ENCODE measurements at places on chromosomes 3 and 15. TPM values are rescaled to one million over a fixed set of nuclear protein-coding genes. Genes with fewer than 3 reads are reported as not detected.
A peak's percentile ranks its signal among the peaks of the same experiment; 100 is the strongest.

DNA sequence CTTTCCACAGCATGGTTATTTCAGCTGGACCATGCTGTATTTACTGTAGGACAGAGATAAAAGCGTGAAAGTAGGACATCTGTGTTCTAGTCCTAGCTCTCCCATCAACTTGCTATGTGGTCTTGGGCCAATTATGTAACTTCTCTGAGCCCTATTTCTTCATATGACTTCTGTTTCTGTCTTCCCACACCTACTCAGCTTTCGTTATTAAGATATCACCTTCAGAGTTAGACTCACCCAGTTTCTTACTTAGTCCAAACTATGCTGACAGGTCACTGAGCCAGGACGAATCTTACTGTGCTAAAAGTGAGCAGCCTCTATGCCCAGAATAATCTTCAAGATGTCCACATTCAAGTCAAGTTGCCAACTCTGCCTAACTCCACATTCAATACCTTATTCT is 283.7 kb downstream of the IL5RA start:
- no peaks in the 10 kb centered on the region for H3K4me1 ChIP-seq
- no peak overlapping the region for H3K27ac ChIP-seq
- no peak for DNase-seq
- H3K4me3 ChIP-seq = no peak overlapping the region

DNA sequence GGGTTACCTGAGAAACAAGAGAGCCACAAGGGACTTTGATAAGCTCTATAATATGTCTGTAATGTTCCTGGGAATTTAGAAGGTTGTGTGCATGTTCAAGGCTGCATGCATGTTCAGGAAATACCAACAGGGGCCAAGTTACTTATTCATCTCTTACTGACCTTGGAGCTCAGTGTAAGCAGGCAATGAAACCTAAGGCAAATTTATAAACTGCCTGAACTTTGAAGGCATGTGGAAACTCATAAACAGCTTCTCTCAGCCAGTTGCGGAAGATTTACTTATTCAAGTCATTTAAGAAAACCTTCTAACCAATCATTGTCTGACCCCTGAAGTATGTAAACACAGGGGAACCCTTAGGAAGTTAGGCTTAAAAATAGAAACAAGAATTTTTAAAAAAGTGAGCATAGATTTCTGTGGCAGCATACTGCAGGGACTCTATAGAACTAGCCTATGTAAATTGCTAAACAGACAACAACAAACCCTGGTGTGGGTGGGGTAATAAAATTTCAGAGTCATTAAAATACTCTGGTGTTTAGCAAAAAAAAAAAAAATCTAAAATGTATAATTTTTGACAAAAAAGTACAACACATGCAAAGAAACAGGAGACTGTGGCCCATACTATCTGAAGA is 57.2 kb downstream of the SLC15A2 start:
- DNase-seq = no peak
- H3K4me3 ChIP-seq = no peak overlapping the region
- H3K27ac ChIP-seq = no peak overlapping the region
- H3K27me3 ChIP-seq = no peaks in the 10 kb centered on the region

- H3K27ac ChIP-seq = no peak overlapping the region
- H3K36me3 ChIP-seq = peaks cover 5% of the 10 kb centered on the region
- peaks cover 75% of the 10 kb centered on the region for H3K4me1 ChIP-seq
- no peaks in the 10 kb centered on the region for H3K27me3 ChIP-seq
Measured at GRCh38 chr3:72383230-72383629, 465.0 kb downstream of the SHQ1 start.

DNA sequence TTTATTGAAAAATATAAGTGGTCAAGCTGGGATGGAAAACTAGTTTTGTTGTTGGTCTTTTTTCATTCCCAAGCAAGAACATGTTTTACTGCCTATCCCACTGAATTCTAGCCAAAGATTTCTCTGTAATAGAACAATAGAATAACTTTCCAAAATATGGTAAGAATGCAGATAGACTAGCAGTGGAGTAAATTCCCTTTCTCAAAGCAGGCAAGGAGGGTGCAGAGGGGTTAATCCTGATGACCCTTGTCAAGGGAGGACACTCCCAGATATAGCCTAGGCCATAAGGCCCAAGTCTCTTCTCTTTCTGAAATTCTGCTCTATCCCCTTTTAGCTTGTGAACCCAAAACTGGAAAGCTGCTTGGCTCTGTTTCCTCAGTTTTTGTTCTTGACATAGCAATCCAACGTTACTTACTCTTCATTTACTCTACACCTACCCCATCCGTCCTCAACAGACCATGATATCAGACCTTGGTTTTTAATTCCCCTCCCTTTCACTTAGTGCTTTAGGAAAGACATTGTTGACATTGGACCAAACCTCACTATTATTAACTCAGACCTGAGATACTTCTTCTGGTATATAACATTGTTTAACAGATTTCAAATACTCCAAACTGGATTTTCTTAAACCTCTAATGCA is 453.6 kb upstream of the THBS1 start:
- no peak overlapping the region for H3K4me3 ChIP-seq
- no peak for DNase-seq

DNA sequence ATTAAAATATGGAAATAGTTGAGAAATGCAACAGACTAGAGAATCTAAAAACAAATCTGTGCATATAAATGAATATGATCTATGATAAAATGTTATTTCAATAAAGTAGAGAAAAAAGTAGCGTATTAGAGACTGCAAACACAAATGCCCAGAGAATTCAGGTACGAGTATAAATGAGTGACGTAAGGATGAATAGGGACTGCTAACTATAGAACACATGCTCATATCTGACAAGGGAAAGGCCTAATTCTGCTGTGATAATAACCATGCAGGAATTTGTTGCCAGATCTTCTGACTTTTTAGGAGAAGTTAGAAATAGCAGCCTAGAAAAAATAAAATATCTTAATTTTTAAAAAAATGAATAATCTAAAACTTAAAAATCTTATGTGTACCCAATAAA is 73.1 kb downstream of the ESYT3 start:
- no peaks in the 10 kb centered on the region for H3K36me3 ChIP-seq
- no peak overlapping the region for H3K27ac ChIP-seq
- H3K4me3 ChIP-seq = no peak overlapping the region
- no peaks in the 10 kb centered on the region for H3K27me3 ChIP-seq
- H3K4me1 ChIP-seq = no peaks in the 10 kb centered on the region

DNA sequence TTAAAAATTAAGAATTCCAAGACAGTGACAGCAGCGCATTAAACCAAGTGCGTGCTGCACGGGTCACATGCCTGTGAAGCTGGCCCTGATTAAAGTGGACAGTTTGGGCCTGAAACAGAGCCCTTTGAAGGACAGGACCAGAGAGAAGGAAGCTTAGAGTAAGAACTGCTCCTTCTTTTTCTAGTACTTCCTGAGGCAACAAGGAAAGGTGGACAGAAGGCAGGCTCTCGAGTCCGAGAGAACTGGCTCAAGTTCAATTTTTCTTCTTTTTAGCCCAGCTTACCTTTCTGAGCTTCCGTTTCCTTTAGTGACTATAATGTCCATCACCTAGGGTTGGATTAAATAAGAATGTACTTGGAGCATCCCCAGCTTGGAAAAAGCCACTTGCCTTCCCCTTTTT is 26.9 kb downstream of the ANP32A start:
- peak overlapping the region; percentile 91 for H3K27ac ChIP-seq
- H3K4me3 ChIP-seq = no peak overlapping the region
- H3K36me3 ChIP-seq = no peaks in the 10 kb centered on the region
- DNase-seq = no peak
- peaks cover 87% of the 10 kb centered on the region for H3K4me1 ChIP-seq
- H3K27me3 ChIP-seq = no peaks in the 10 kb centered on the region

DNA sequence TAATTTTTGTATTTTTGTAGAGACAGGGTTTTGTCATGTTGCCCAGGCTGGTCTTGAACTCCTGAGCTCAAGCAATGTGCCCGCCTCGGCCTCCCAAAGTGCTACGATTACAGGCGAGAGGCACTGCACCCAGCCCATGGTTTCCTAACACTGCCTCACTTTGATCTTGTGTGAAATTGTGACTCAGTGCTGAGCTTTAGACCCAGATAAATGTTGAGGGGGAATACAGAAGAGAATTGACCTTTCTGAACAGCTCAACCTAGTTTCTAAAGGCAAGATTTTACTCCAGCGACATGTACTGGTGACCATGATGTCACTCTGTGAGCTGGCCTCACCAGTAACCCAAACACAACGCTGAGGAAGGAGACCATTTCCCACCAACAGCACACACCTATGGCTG is 73.5 kb downstream of the ATP1B3 start:
- no peak for DNase-seq
- no peak overlapping the region for H3K27ac ChIP-seq
- H3K4me1 ChIP-seq = no peaks in the 10 kb centered on the region
- H3K36me3 ChIP-seq = peaks cover 8% of the 10 kb centered on the region

DNA sequence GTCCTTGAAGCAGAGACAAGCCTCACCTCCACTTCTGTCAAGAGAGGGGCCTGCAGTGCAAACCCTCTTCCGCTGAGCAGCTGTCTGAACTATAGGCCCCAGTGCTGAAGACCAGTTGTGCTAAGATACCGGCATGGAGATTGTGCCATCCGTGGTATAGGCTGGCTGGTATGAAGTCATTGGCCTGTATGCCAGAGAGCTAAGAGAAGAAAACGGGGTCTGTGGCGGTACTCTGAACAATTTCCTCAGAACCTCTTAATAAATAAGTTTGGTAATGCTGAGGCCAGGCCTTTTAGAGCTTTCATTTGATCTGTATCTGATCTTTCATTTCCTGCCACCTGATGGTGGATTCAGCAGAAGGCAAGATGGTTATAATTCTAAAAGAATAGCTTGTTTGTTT is 123.0 kb downstream of the LRIG1 start:
- H3K36me3 ChIP-seq = peaks cover 2% of the 10 kb centered on the region
- H3K4me1 ChIP-seq = peaks cover 8% of the 10 kb centered on the region
- no peak overlapping the region for H3K27ac ChIP-seq
- H3K4me3 ChIP-seq = no peak overlapping the region

DNA sequence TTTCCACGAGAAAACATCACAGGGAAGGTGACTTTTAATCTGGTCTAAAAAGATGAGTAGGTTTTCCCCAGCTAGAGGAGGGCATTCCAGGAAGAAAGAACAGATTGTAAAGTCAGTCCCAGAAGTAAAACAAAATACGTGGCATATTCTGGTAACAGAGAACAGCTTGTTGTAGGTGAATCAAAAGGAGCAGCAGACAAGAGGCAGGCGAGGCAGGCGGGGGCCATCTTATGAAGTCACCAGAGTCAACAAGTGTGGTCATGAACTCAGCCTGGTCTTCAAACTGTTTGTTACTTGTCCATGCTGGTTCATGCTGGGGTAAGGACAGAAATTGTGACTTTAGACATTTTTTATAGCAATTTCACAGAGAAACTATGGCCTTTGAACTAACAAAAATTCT is 4.0 kb upstream of the POPDC2 start:
- H3K36me3 ChIP-seq = no peaks in the 10 kb centered on the region
- no peak for DNase-seq
- H3K4me3 ChIP-seq = no peak overlapping the region
- H3K4me1 ChIP-seq = peaks cover 45% of the 10 kb centered on the region
- no peaks in the 10 kb centered on the region for H3K27me3 ChIP-seq

- H3K4me3 ChIP-seq = no peak overlapping the region
- no peaks in the 10 kb centered on the region for H3K27me3 ChIP-seq
- DNase-seq = no peak
- no peaks in the 10 kb centered on the region for H3K4me1 ChIP-seq
- H3K36me3 ChIP-seq = no peaks in the 10 kb centered on the region
Measured at GRCh38 chr3:18345015-18345367, 80.1 kb downstream of the SATB1 start.

DNA sequence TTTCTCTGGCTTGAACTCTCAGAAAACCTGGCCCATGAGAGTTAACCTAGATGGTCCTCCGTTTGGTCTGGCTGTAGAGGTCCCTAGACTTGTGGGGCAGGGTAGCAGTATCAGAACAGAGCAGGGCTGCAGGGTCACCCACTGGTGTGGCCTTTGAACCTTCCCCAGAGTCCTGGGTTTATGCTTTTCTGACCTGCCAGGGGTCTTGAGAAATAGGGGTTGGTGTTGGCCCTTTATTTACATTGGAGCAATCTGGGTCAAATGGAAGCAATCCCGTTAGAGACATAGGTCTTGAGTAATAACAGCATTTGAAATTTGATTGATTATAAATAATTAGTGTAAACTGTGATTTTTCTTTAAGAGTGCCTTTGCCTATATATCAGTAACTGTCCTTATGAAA is 23.8 kb downstream of the DLEC1 start:
- H3K4me3 ChIP-seq = no peak overlapping the region
- DNase-seq = no peak
- no peaks in the 10 kb centered on the region for H3K4me1 ChIP-seq
- no peak overlapping the region for H3K27ac ChIP-seq
- H3K27me3 ChIP-seq = no peaks in the 10 kb centered on the region
- no peaks in the 10 kb centered on the region for H3K36me3 ChIP-seq

DNA sequence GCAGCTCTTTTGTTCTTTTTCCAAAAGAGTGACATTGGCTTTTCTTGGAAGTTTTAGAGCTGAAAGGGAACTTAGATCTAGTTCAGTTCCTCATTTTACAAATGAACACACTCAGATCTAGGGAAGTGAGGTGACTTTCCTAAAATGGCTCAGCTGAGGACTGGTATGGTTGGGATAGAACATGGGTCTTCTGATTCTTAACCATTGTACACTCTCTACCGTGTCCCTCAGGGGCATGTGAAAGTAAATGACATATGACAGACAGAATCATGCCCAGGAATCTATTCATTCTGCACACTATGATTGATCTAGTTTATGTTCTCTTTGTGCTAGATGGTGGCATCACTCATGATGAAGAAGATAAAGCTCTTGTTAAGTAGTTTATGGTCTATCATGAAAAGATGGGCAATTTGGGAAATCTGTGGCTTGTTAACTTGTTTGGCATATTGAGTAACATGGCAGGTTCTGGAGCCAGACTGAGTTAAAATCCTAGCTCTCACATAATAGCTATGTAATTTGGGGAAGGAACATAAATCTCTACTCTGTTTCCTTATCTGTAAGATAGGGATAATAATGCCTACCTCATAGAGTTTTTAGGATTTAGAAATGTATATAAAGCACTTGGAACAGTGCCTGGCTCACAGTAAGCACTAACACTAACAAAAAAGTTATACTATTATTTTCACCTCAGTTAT is 30.9 kb downstream of the UBE2E1 start:
- H3K27ac ChIP-seq = peak overlapping the region; percentile 27
- DNase-seq = no peak
- no peak overlapping the region for H3K4me3 ChIP-seq
- no peaks in the 10 kb centered on the region for H3K27me3 ChIP-seq
- no peaks in the 10 kb centered on the region for H3K36me3 ChIP-seq

Gene TMEM108
- 1.1 TPM for total RNA-seq

Gene CLASP2
- total RNA-seq = 55.2 TPM

Gene GOLGA8G
- total RNA-seq = not detected

Gene CSPG4
- total RNA-seq = 38.2 TPM

Gene IL20RB
- 0.38 TPM for total RNA-seq

Gene CYP1A2
- not detected for total RNA-seq

Gene DAZL
- total RNA-seq = not detected

Data from gastrocnemius medialis (tissue), 4 donors.